Stimulated activated CD4-positive, alpha-beta T cell treated with anti-CD3 and anti-CD28 coated beads, TNF-alpha, amount 100 ng/mL, for 24 hours (primary cell): ENCODE measurements at places on chromosomes 1 and 21.

GRCh38 chr1:39827201-39827600 lies 38.5 kb upstream of the BMP8B start:
- no peak for DNase-seq

DNA sequence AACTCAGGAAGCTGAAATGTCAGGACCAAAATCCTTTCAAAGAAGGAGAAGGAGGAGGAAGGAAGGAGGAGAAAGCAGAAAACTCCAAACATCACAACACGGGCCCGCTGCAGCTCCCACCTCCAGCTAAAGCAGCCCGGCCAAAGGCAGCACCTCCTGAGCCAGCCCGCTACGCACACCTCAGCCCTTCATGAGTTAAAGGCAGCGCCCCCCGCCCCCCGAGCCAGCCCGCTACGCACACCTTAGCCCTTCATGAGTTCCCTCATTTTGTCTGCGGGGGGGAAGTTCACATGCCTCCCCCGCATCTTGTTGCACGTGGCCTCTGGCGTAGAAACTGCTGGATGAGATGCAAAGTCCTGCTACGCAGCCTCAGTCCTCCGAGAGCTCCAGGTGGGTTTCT lies 90.7 kb upstream of the ARHGEF16 start:
- DNase-seq: no peak

DNA sequence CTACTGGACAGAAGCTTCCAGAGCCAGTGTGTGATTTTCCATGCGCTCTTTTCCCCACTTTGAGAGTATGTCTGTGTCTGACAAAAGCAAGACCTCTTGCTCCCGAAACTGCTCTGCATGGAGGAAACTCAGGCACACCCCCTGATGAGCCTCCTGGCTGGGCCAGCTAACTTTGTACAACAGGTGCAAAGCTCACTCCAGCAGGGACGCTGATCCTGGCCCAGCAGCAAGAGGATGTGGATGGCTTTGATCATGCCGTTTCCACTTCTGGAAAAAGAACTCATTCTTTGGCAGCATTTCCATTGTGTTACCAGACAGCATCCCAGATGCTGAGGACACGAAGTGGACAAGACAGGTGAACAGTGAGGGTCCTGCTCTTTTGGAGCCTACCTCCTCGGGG lies 103.1 kb downstream of the TLR5 start:
- DNase-seq: no peak

- DNase-seq: no peak
Measured at GRCh38 chr1:109556563-109556962, 8.1 kb downstream of the GNAI3 start.

GRCh38 chr1:163085904-163086268 lies 16.7 kb downstream of the RGS4 start:
- no peak for DNase-seq

DNA sequence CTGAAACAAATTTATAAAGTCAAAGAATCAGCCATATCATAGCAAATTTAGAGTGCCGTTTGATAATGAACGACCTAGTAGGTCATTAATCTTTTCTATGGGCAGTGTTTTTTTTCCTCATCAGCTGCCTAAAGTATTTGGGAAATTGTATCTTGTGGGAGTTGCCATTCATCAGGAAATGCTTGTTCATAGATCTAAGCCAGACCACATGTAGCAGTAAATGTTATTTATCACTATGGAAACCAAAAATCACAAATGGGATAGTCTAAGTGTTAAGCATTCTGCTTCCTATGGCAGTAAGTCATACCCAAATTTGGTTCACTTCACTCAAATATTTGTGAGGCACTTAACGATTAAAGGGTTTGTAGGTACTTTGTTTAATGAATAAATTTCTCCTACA lies 52.9 kb downstream of the LRRC8D start:
- DNase-seq: no peak

GRCh38 chr1:111841746-111842145 lies 86.0 kb downstream of the DDX20 start:
- DNase-seq: no peak

GRCh38 chr1:45568421-45568820 lies 15.4 kb upstream of the NASP start:
- no peak for DNase-seq

GRCh38 chr1:237834048-237834447 lies 56.7 kb downstream of the ZP4 start:
- no peak for DNase-seq

DNA sequence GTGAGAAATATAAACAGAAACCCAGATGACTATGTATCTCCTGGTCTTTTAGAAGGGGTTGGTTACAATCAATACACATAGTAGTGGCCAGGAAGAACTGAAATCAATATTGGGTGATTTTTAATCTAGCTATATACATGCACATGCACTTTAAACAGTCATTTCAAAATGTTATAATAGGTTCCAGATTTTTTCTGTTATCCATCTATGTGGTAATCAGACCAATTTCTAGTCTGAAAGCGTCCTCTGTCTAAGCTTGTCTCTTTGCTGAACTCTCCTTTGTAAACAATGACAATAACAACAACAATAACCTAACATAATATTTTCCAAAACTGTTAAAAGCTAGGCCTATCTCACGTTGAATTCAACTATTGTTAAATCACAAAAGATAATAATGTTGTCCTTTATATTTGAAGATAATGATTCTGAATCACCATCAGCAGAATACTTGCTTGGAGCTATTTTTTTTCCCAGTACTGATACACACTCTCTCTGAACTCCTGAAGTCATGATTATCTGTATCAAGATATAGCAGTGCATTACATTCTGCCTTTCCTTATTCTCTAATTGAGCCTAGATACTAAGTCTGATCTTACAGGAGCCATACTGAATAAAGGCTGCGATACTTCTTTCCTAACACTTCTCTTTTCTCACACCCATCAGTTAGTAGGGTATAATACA lies 496.8 kb upstream of the ZRANB2 start:
- no peak for DNase-seq

DNA sequence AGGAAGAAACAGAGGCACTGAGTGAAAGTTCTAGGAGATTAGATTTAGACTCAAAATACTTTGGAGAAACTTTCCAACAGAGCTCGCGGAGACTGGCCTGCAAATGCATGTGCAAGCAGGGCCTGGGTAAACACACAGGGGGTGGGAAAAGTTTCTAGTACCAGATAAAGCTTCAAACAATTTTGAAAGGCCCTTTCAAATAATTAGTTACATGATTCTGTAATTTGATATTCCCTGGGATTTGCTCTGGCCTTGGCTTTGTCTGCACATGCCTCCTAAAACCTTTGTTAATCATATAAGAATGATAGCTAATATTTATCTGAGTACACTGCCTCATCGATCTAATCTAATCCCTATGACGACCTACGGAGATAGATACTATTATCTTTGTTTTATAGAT lies 31.3 kb downstream of the VTCN1 start:
- DNase-seq: no peak

DNA sequence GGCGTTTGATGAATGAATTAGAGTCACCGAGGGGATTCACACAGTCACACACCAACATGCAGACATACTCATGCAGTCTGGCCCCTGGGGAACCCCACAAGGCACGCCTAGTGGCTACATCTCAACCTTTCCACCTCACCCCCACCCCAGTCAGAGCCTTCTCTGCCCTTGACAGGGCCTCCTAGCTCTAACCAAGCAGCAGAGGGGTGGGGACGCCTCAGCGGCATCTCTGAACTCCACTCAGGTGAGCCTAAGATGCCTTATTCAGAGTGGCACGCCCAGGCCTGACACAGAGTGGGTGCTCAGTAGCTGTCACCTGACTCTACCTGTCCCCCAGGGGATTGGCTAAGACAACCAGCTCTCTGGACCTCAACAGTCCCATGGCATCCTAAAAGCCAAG lies 3.7 kb upstream of the SDC3 start:
- DNase-seq: no peak

DNA sequence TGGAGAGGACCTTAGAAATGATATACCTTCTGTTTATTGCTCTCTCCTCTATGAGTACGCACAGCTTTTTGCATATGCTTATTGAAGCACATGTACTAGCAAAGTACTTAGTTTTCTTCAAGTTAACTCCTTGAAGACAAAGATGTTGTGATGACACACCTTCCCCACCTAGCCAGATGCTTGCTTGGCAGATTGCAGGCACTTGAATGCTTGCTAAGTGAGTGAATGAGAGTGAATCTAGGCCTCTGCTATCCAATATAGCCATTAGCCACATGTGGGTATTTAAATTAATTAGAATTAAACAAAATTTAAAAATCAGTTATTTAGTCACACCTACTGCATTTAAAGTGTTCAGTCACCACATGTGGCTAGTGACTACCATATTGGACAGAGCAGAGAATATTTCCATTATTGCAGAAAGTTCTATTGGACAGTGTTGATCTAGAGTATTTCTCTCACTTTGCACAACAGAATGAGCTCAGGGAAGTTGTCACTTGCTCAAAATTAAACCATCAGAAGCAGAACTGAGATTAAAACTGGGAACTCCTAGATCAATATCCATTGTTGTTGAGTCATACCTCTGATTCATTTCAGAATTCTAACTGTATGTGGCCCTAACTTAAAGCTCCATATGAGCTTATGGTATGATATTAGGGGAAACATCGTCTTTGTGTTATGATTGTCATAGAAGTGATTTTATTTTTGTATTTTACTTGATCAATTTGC lies 8.6 kb upstream of the EEIG2 start:
- DNase-seq: no peak

- no peak for DNase-seq
Measured at GRCh38 chr1:50422946-50423669, at the start of gene DMRTA2. DMRTA2 (minus strand) TSS chr1:50423443; CDS start chr1:50421536, 1,907 bp downstream.

DNA sequence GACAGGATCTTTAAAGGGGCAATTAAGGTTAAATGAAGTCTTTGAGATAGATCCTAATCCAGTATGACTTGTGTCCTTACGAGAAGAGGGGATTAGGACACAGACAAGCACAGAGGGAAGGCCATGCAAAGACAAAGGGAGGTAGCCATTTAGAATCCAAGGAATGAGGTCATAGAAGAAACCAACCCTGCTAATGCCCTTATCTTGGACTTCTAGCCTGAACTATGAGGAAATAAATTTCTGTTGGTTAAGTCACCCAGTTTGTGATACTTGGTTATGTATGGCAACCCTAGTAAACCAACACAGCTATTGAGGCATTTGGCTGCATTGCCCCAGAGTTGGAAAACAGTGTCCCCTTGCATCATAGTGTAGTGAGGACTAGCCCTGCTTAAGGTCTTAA lies 121.3 kb downstream of the MAST2 start:
- DNase-seq: no peak

GRCh38 chr21:17660452-17660851 lies 47.8 kb upstream of the BTG3 start:
- no peak for DNase-seq

- DNase-seq: no peak
Measured at GRCh38 chr1:92837062-92837461, 5.2 kb downstream of the RPL5 start.

DNA sequence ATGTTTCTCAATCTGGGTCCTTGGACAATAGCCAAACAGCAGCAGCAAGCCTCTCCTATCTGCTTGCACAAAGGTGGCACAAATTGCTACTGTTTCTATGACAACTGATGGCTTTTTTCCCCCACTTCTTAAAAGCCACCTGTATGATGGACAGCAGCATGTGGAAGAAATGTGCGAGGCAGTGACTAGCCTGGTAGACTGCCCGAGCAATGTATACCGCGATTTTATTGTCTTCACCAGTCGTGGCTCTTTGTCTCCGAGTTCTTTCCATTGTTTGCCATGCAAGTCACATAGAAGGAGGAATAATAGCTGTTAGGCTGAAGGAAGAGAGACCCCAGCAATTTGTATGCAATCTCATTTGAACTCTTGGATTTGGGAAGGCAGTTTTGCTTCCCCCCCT lies 79.4 kb downstream of the S1PR1 start:
- DNase-seq: no peak

DNA sequence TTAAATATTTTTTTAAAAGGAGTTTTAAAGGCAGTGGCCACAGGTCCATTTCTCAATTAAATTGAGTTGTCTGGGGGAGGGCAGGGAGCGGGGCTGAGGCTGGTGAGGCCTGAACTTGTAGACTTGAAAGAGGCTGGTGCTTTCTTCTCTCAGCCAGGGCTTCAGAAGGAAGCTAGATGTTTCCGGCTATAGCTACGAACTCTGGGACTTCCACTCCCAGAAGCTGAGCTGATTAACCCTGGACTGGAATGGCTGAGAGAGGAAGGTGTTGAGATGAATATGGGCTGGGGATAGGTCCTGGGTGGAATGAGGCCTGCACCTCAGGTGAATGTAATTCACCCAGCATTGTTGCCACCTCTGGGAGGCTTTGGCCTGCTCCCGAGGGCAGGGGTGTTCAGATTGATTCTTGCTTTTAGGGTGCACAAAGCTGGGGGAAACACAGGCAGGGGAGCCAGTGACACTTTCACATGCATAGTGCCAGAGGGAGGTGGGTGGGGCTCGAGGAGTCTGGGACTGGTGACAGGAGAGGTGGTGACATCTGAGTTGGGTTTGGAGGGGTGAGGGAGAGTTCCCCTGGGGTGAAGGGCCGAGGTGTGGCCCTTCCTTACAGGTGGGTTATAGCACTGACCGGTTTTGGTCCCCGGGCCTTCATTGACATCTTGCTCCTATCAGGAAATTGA lies 18.2 kb downstream of the LDLRAP1 start:
- no peak for DNase-seq

- no peak for DNase-seq
Measured at GRCh38 chr1:41714638-41715389, 203.9 kb downstream of the HIVEP3 start.

DNA sequence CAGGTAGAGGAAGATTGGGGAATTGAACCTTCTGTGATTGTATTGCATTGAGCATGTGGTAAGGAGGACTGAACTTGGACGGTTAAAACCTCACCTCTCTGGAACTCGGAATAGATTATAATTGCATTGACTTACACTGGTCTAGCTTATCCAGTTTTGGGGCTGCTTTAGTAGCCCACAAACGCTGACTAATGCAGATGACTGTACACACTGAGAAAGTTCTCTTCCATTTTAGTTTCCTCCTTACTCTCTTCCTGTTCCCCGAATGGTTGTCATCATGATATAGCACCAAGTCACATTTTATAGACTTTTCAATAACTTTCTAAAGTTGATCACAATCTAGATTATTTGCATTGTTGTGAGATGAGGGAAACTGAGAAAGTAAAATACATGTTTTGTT lies 78.2 kb downstream of the NFIA start:
- DNase-seq: no peak

GRCh38 chr21:30256100-30256499 lies 26.6 kb downstream of the KRTAP24-1 start:
- no peak for DNase-seq

- no peak for DNase-seq
Measured at GRCh38 chr1:77394166-77394565, 112.3 kb downstream of the AK5 start.

DNA sequence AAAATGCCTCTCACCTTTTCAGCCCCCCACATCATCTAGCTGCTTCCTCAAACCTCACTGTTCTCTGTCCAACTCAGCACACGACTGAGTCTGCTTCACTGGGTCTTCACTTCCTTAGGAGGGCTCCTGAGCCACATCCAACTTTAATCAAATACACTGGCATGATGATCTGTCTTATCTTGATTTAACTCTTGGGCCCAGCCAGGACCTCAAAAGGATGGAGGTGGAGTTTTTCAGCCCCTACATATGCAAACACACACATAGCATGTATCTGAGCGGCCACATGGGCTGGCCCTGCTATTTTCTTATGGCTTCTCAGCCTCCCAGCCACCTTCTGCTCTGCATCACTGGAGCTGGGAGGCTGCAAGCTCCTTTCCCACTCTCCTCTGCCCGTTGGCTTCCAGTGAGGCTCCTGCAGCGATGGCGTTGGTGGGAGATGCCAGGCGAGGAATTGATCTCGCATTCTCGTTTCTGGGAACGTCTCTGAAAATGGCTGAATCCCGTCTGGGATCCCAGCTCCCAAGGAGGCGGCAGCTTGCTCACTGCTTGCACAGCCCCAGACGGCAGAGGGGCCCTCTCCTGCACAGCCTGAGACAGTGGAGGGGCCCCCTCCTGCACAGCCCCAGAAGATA lies 1.8 kb upstream of the PRXL2B start:
- DNase-seq: no peak
